ENCODE measurements at places on chromosomes 4 and X.

DNA sequence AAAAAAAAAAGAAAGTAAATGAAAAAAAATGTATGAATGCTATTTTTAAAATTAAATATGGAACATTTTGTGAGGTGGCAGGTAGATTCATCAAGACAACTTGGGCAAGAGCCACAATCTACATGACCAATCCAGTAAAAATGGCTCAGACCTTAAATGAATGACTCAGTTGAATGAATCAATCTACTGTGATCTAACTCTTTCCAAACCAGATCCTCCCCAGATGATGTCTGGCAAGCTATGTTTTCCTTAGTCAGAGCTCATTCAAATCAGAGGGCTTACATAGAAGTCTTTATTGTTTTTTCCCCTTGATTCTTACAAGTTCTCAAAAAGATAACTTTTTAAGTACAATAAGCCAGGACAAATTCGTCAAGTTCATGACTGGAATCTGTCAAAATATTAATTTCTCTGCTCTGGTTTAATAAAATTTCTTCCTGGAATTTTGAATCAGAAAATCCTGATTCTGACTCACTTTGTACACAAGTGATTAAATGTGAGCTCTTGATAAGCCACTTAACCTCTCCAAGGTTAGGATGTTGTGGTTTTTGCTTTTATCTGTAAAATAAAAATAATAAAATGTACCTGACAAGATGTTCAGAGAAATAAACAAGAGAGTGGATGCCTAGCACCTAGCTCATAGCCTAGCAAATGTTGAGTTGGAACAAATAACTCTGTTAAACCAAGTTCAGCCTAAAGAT is 105.6 kb upstream of the SMIM31 start:
- DNase-seq, result no peak

- DNase-seq, result peak; percentile 75
Observed at GRCh38 chr4:98341309-98341708, 80.1 kb downstream of the RAP1GDS1 start.

GRCh38 chrX:42869011-42869410 is 91.0 kb upstream of the PPP1R2C start:
- DNase-seq, result no peak

DNA sequence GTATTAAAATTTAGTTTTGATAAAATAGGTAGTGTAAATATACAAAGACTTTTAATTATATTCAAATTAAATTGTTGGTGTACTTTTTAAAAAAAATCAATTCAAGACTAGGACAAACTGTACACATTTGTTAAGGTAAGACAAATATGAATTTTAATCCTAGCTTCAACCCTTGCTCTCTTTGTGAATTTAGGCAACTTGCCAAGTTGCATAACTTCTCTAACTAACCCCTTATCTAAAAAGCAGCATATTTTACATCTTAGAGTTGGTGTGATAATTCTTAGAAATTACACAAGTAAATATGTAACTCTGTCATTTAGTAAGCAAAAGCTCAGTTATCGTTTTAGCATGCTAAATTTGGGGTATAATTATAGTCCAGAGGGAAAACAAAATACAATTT is 78.1 kb upstream of the FSTL5 start:
- no peak for DNase-seq

- DNase-seq, result no peak
Observed at GRCh38 chrX:129099207-129099606, 424.1 kb downstream of the SMARCA1 start.

GRCh38 chr4:86848136-86848535 is 1.0 kb downstream of the SLC10A6 start:
- no peak for DNase-seq

- DNase-seq, result no peak
Observed at GRCh38 chr4:88106205-88106604, 52.2 kb downstream of the ABCG2 start.

- DNase-seq, result no peak
Observed at GRCh38 chrX:13092455-13092941, 48.1 kb upstream of the FAM9C start.

- DNase-seq, result no peak
Observed at GRCh38 chr4:141871086-141871770, 234.8 kb downstream of the IL15 start.

DNA sequence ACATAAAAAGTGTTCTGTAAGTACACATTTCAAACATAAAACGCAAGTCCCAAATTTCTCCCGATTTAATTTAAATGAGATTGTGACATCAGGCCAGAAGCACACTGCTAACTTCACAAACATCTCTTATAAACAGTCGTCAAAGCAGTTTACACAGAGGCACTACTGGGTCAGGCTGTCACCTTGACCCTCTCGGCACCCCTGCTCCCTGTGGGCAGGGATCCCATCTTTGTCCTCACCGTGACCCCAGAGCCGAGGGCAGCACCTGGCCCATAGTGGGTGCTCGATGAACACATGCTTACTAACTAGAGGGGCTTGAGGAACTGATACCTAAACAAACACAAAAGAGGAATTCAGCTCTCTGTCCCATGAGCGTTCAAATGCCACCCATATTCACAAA is 22.2 kb downstream of the QDPR start:
- no peak for DNase-seq

GRCh38 chr4:139492429-139492828 is 38.5 kb downstream of the RAB33B start:
- no peak for DNase-seq

DNA sequence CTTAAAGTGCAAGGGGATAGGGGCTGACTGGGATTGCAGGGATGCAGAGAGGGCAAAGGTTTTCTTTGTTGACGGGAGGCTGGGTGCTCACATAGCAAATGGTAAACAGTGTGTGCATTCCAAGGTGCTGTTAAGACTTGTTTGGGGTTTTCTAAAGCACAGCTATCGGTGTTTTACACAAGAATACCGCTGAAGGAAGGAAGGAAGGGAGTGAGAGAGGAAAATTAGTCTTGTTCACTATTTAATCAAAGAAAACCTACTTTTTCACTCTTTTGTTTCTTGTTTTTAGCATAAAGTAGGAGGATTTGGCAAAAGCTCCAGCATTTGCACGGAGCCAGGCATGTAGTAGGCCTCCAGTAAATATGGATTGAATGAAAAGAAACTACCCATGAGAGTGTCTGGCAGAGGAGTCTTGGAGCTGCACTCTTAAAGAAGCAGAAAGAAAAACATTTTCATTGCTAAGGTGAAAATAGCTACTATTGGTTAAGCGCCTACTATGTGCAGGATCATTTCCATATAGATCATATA is 99.7 kb downstream of the FIP1L1 start:
- no peak for DNase-seq

DNA sequence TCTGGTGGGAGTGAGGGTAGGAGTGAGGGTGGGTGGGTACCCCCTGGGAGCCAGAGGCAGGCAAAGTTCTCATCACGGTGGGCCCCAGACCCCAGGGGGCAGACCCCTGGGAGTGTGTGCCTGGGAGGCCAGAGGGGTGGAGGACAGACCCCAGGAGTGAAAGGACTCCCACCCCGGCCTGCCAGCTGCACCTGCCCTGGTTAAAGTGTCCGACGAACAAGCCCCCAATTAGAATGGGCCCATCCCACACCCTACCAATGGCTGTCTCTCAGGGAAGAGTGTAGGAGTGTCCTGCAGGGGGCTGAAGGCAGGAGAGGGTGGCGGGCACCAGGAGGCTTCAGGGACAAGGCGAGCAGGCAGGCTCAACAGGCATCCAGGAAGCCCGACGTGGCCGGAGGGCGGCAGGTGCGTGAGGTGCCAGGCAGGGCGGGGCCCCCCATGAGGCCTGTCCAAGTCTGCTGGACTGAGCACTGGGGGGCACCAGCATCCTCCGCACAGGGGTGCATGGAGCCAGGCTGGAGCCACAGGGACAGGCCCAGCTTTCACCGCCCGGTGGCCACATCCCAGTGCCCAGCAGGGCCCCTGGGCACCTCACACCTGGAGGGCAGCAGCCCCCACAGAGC is 8.7 kb downstream of the PDE6B start:
- no peak for DNase-seq

DNA sequence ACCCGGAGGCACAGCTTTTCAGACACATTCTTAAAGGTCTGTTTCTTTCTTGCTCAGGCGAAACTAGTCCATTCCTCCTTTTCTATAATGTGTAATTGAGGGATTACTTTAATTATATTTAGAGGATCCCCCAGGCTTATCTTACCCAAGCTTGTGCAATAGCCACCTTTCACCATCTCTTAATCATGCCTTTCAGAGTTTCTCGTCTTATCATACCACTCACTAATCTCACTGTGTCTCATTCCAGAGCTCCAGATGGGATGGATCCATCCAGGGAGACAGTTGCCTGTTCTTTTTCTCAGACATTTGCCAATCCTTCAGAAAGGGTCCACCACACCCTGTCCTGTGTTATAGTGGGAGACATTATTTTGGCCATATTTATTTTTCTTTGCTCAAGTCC is 12.5 kb downstream of the SPARCL1 start:
- DNase-seq, result no peak

- no peak for DNase-seq
Observed at GRCh38 chr4:87019246-87019791, 84.5 kb downstream of the AFF1 start.

DNA sequence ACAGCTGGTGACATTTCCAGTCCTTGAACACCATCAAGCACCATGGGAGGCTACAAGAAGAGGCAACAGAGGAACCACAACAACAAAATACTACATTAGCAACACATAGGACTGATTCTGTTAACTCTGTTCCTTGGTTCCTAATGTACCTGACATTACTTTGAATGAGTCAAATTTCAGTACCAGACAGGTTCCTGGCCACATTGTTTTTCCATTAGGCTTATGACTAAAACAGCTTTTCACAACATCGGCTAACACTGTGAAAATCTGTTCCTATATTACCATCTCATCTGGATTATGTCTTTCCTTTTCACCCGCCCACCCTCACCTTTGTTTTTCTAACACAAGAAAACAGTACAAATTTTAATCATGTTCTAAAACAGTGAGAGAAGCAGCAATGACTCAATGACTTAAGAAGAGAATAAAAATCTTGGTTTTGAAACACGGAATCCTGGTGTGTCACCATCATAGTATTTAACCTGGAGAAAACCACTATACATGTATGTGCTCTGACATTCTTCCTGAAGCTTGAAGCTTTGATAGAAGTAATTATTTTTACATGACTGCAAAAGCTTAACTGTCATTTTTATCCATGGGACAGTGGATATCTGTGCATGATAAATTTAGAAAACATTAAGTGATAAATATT is 143.9 kb downstream of the SCFD2 start:
- no peak for DNase-seq

GRCh38 chrX:153608376-153608775 is 9.4 kb upstream of the CCNQ start:
- no peak for DNase-seq

- peak; percentile 87 for DNase-seq
Observed at GRCh38 chr4:140609548-140610425, 41.0 kb upstream of the UCP1 start.

DNA sequence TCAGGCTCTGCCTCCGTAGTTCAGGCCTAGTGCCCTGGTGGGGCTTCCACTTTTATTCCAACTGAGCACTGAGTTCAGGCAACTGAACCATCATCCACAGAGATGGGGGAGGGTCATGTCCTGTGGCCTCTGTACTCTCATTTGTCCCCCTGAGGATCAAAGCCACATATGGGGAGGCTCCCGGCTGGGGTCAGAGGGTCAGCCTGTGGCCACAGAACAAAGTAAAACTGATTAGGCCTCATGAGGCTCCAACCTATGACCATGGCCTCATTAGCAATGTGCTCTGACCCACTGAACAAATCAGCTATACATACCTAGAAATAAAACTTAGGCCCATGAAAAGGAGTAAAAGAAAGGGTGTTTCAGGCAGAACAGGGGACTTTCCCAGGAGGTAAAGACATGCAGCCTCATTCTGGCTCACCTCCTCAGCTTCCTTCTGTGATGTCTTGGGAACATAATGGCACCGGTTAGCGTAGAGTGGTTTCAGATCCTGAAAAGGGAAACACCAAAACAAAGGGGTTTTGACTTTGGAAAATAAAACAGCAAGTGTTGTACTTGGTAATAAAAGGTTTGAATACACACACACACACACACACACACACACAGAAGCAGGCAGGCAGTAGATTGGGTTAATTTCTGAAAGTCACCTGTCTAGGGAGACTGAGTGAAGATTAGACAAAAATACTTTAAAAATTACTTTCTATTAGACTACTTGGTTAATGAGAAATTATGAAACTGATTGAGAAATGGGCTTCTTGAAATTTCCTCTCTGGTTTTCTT is 24.3 kb downstream of the TMEM255A start:
- DNase-seq, result no peak

DNA sequence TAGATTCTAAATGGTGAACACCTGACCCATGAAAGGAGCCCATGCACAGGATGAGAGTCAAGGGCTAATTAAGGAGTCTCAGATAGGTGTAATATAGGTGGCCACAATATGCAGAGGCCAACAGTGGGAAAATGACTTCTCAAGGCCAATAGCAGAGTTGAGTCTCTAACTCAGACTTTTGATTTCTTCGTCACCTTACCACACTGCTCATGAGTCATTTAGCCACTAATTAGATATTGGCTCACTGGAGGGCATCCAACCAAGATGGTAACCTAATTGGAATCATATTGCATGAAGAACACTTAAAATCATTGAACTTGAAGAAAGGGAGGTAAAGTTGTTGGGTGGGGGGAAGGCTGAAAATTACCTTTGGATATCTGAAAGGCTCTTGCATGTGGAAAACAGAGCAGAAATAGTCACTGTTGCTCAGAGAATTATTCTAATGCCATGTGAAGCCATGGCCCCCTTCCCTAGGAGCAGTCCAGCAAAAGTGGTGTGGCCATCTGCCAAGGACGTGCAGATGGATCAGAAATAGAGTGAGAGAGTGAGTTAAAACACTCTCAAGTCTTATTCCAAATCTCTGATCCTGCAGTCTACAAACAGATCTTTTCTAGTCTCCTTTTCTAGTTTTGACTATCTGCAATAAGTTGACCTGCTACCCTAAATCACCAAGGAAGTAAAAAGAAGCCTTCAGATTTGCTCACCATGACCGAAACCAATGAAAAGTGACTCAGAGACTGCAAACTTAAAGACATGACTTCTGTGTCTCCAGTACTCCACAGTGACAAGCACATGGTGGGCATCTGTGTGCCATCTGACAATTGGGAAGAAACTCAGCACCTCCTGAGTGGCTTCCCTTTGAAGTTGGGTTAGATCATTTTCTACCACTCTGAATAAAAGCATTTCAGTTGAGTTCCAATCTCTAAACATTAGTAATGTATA is 93.9 kb upstream of the C1QTNF7 start:
- no peak for DNase-seq

- DNase-seq, result no peak
Observed at GRCh38 chr4:79759793-79760192, 313.2 kb downstream of the ANTXR2 start.

DNA sequence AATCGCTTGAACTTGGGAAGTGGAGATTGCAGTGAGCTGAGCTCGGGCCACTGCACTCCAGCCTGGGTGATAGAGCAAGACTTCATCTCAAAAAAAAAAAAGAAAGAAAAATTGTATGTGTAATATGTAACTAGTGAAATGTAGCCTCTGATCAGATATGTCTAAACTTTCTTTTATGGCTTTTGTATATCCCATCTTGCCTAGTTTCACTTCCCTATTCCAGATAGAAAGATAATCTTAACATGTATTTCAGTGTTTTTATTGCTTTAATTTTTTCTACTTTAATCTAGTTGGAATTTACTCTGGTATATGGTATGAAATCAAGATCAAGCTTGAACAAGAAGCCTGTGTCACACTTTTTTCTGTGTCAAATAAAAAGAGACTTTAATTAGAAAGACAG is 1.9 kb upstream of the ZNF41 start:
- no peak for DNase-seq
